ENCODE measurements at places on chromosomes 4 and X. TPM values are rescaled to one million over a fixed set of nuclear protein-coding genes. Genes with fewer than 3 reads are reported as not detected.

The DCAF12L1 gene
- total RNA-seq = 5.3 TPM

DNA sequence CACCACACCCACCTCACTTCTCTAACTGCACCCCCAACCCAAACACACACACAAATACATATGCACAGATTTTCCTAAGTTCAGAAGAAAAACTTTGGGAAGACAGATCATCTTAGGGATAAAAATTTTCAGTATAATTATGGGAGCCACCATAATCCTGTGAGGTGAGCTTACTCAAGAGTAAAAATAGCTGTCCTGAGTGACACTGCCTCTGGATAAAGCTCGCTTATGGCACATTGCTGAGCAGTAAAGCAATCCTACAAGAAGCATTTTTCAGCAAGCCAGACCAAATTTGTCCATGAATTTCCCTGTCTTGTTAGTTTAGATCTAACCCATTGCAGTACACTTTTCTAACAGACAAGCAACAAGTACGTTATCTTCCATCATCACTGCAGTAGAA is 83.8 kb downstream of the INPP4B start:
- no peaks in the 10 kb centered on the region for H3K36me3 ChIP-seq
- no peak overlapping the region for H3K4me3 ChIP-seq
- H3K4me1 ChIP-seq = no peaks in the 10 kb centered on the region
- no peaks in the 10 kb centered on the region for H3K27me3 ChIP-seq
- no peak for DNase-seq

DNA sequence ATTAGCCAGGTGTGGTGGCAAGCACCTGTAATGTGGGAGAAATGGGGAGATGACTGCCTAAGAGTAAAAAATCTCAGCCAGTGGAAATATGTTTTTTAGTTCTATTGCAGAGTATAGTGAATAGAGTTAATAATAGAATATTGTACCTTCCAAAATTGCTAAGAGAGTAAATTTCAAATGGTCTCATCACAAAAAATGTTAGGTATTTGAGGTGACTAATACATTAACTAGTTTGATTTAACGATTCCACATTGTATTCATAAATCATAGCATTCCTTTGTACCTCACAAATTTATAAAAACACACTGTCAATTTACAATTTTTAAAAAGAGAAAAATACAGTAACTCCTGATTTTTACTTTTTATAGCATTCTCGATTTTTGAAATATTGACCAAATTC is 681.5 kb upstream of the EPHA5 start:
- H3K36me3 ChIP-seq = no peaks in the 10 kb centered on the region
- DNase-seq = no peak
- no peak overlapping the region for H3K4me3 ChIP-seq
- no peaks in the 10 kb centered on the region for H3K4me1 ChIP-seq

- no peaks in the 10 kb centered on the region for H3K27me3 ChIP-seq
- no peaks in the 10 kb centered on the region for H3K36me3 ChIP-seq
- no peak overlapping the region for H3K27ac ChIP-seq
- DNase-seq = no peak
- H3K4me1 ChIP-seq = no peaks in the 10 kb centered on the region
Observed at GRCh38 chr4:47050761-47051725, 19.7 kb downstream of the GABRB1 start.

- peaks cover 5% of the 10 kb centered on the region for H3K36me3 ChIP-seq
- no peak overlapping the region for H3K4me3 ChIP-seq
- no peaks in the 10 kb centered on the region for H3K27me3 ChIP-seq
- H3K27ac ChIP-seq = no peak overlapping the region
- no peaks in the 10 kb centered on the region for H3K4me1 ChIP-seq
Observed at GRCh38 chr4:165312506-165312905, 15.0 kb upstream of the MSMO1 start.

Data from H1 (cell line).